ENCODE measurements at places on chromosomes 16 and 17.
A peak's percentile ranks its signal among the peaks of the same experiment; 100 is the strongest.

GRCh38 chr17:75970011-75970523 lies 8.9 kb downstream of the ACOX1 start:
- DNase-seq, result no peak

DNA sequence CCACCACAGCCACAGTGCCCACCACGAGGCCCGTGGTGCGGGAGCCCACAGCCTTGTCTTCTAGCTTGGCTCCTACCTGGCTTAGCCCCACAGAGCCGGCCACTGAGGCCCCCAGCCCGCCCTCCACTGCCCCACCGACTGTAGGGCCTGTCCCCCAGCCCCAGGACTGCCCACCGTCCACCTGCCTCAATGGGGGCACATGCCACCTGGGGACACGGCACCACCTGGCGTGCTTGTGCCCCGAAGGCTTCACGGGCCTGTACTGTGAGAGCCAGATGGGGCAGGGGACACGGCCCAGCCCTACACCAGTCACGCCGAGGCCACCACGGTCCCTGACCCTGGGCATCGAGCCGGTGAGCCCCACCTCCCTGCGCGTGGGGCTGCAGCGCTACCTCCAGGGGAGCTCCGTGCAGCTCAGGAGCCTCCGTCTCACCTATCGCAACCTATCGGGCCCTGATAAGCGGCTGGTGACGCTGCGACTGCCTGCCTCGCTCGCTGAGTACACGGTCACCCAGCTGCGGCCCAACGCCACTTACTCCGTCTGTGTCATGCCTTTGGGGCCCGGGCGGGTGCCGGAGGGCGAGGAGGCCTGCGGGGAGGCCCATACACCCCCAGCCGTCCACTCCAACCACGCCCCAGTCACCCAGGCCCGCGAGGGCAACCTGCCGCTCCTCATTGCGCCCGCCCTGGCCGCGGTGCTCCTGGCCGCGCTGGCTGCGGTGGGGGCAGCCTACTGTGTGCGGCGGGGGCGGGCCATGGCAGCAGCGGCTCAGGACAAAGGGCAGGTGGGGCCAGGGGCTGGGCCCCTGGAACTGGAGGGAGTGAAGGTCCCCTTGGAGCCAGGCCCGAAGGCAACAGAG lies 10.5 kb downstream of the VASN start:
- DNase-seq, result no peak

DNA sequence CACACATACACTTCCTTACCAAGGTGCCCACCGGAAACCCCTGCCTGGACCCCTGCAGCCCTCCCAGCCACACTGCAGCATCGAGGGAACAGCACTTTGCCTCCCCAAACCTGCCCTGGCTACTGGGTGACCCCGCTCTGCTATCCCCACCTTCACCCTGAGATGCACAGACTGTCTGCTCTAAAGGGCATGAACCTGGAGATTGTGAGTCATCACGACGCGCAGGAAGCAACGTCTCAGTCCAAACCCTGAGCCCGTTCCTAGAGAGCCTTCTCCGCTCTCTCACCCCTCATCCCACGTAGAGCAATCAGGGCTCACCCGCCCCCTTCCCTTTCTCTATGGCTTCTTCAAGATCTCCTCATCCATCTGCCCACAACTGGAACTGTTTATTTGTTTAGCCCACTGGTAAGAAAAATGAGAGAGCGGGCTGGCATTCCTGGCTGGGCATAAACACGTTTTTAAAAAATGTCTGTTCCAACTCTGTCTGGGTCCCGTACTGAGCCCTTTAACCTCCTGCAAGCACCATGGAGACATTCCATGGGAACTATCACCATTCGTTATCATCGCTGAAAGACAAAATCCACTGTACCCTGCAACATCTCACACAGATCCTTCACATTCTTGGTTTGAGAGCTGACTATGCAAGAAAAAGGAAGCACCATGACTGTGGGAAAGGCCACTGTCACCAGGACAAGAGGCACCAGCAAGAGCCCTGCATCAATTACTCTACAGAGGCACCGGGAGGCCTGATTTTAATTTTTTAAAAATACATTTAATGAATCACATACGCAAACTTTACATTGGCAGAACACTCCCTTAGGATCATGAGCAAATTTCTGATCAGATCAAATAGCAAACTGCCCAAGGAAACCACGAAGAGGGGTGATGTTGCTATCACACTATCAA lies 28.2 kb downstream of the ZFHX3 start:
- DNase-seq, result no peak

- DNase-seq, result no peak
Measured at GRCh38 chr16:89084411-89084810, 9.2 kb upstream of the ACSF3 start.

DNA sequence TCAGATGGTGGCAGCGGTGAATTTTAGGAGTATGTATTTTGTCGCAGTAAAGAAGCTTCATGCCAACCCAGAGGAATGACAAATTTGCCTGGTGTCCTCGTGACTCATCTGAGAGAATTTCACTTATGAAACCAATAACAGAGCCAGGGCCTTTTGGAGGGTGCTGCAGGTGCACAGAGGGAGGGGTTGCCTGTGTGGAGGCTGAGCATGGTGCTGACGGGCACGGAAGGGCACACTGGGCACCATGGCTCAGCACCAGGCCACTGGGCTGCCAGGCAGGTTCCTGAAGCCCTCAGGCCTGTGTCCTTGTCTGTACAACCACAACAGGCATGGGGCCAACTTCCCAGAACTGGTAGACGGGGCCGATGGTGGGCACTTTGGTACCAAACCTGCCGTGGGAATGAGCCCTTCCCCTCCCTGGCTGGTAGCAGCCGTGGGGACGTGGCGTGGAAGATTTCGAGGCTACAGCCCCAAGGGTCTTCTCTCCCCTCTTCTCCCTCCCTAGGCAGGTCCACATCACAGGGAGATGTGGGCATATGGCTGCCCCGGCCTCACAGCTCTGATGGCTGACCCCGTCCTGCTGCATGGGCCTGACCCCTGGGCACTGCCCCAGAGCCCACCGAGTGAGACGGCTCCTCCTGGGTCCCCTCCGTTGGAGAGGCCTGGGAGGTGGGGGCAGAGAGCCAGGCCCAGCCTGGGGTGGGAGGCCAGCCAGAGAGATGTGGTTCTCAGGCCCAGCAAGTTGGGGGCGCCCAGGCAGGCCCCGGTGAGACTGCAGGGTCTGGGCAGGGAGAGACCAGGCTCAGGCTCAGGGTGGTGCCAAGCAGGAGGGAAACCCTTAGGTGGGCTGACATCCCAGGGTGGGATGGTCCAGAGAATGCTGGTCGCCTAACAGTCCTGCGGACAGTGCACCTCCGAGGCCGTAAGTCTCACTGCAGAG lies 30.2 kb upstream of the ZNF469 start:
- DNase-seq, result no peak

- DNase-seq, result no peak
Measured at GRCh38 chr17:43106552-43106951, 18.6 kb downstream of the BRCA1 start.

- DNase-seq, result no peak
Measured at GRCh38 chr17:66313995-66314659, 11.7 kb downstream of the PRKCA start.

DNA sequence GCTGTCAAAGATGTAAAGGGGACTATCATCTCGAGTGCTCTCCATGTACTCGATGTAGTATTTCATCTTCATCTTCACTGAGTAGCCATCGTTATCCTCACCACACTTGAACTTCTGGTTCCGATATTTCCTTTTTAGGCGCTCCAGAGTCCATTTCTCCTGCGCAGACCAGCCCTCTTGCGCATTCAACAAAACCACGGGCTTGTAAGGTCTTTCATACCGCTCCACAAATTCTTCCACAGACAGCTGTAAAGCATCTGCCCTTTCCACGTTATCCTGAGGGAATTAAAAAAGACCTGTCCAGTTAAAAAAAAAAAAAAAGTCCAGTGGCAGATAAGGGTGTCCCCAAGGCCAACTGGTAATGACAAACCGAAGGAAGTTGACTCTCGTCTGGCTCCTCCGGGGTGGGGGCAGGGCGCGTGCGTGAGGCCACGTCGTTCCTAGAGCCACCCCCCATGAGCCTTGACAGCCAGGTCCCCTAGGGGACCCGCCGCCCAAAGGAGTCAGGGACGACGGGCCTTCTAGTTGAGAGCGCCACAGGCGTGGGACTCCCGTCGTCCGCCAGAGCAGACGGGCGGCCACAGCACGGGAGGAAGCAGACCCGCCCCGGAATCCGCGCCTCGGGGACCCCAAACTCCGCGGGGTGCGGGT lies 701 bp downstream of the JMJD6 start:
- DNase-seq, result no peak

- DNase-seq, result no peak
Measured at GRCh38 chr16:5036228-5037156, 2.8 kb upstream of the NAGPA start.

DNA sequence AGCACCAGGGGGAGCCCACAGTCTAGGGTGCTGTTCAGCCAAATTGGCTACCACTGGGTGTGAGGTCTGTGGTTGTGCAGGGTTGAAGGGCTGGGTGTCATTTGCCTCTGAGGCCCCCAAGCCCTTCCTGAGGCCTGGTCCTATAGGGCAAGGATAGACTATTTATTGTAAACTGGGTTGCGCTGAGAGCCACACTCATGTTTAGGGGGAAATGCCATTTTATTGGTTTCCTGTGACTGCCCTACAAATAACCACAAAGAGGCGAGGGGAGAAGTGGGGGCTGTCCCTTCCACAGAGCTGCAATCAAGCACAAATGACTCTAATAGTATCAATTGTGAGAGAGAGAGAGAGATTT lies 3.6 kb upstream of the ZCCHC14 start:
- DNase-seq, result no peak

DNA sequence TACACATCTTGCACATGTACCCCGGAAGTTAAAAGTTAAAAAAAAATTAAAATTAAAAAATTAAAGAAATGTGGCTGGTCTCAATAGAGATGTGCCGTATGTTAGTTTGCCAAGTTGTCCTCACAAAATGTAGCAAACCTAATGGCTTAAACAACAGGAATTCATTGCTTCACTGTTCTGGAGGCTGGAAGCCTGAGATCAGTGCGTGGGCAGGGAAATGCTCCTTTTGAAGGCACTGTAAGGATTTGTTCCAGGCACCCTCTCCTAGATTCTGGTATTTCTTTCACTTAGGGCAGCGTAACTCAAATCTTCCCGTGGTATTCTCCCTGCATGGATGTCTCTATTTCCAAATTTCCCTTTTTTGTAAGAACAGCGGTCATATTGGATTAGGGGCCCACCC lies 32.7 kb upstream of the MON1B start:
- DNase-seq, result no peak

GRCh38 chr16:3171855-3172593 lies 16.0 kb upstream of the OR1F1 start:
- no peak for DNase-seq

DNA sequence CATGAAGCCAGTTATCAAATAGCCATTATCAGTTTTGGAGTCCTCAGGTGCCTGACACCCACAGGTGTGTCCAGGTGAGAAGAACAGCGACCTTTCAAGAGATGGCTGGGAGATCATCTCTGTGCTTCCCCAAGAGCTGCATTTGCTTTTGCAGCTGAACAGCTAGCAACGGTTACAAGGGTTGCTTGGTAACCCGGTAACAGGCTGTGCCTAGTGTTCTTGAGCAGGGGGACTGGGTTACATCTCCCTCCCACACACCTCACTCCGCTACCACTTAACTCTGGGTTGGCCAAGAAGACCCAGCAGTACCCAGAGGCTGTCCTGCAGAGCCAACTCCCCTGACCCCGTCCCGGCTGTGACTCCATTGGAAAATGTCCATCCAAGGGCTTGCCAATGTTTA lies 147.0 kb downstream of the SLC39A11 start:
- DNase-seq, result no peak

DNA sequence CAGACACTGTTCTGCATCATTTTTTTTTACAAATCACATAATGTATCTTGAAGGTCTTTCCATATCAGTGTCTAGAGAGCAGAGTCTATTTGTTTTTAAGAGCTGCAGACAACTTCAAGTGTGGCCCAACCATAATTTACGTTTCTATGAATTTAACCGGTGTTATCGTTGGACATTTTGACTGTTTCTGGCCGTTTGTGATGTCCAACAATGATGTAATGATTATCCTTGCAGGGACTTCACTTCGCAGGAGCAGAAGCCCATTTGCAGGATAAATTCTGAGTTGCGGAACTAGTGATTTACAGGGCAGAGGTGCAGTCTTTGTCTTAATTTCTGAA lies 26.9 kb upstream of the HLF start:
- no peak for DNase-seq

- DNase-seq, result no peak
Measured at GRCh38 chr17:49577650-49577934, 1.9 kb downstream of the NXPH3 start.

GRCh38 chr16:69100071-69100691 lies 5.3 kb upstream of the HAS3 start:
- peak; percentile 12 for DNase-seq

DNA sequence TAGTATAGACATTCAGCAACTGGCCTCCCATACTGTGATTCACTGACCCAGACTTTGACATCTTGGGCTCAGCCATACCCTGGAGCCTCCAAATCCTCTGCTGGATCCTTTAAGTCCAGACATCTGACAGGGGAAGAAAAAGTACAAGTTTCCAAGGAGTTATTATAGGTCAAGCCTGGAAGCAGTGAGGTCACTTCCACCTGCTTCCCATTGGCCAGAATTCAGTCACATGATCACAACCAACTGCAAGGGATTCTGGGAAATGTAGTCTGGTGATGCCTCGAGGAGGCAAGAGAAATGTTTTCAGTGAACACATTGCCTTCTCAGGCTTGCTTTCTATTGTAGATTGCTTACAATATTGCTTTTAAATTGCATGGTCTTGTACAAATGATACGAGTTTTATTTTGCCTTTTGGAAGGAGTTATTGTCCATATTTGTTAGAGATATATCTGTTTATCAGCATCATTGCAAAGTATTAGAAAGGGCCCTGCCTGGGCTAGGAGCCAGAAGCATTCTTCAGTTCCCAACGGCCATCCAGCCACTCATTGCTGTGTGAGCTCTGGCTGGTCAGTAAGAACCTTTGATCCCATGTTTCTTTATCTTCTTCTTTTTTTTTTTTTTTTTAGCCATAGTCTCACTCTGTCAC lies 696.9 kb downstream of the WWOX start:
- DNase-seq, result no peak

- no peak for DNase-seq
Measured at GRCh38 chr17:77720946-77721845, 237.3 kb upstream of the TNRC6C start.

GRCh38 chr16:57289391-57290257 lies 5.2 kb upstream of the PLLP start:
- DNase-seq, result no peak

GRCh38 chr17:77493901-77494663 lies 353.3 kb downstream of the SEC14L1 start:
- DNase-seq, result no peak

GRCh38 chr17:77496401-77496801 lies 355.6 kb downstream of the SEC14L1 start:
- no peak for DNase-seq

GRCh38 chr16:57754354-57755060 lies 18.9 kb downstream of the KATNB1 start:
- DNase-seq, result no peak

Data from NCI-H2081 (cell line).